ENCODE measurements at places on chromosomes 12 and 14. TPM values are rescaled to one million over a fixed set of nuclear protein-coding genes. Genes with fewer than 3 reads are reported as not detected.

The RAB35 gene
- 37.6 TPM for polyA plus RNA-seq

The SPTB gene
- polyA plus RNA-seq, result 9.6 TPM

The RTL1 gene
- polyA plus RNA-seq, result 0.06 TPM

The AQP6 gene
- 0.94 TPM for polyA plus RNA-seq

The USP44 gene
- 3.4 TPM for polyA plus RNA-seq

The TESPA1 gene
- 0.49 TPM for polyA plus RNA-seq

- no peak for DNase-seq
These were observed 8.1 kb downstream of the CARMIL3 start for GRCh38 chr14:24059841-24060388.

GRCh38 chr12:28874758-28875157, 274.3 kb upstream of the FAR2 start:
- DNase-seq, result no peak

DNA sequence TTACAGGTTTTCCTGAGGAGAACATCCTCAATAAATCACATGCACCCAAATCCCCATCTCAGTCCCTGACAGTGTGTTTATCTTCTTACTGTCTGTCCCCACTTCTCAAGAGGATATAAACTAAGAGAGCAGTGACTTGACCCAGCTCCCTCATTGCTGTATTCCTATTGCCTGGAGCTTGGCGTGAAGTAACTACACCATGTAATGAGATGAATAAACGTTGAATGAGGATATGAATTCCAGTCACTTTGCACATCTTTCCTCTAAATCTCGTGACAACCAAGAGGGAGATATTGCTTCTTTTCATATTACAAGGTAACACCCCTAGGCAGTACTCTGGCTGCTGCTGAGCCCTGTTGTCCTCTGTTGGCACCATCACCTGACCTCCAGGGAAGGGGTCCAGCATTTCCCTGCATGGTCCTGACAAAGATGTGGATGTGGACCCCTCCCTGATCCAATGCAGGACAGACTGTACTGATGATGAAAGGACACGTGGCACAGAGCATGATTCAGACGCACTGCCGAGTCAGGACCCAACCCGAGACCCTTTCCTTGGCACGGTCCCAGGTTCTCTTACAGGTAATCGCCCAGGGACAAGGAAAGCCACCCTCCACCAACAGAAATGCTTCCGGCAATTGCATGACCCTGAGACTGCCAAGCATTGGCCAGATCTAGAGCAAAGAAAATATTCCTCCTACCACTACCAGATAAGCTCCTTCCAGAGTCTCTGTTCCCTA, 47.7 kb upstream of the CPM start:
- DNase-seq, result no peak

DNA sequence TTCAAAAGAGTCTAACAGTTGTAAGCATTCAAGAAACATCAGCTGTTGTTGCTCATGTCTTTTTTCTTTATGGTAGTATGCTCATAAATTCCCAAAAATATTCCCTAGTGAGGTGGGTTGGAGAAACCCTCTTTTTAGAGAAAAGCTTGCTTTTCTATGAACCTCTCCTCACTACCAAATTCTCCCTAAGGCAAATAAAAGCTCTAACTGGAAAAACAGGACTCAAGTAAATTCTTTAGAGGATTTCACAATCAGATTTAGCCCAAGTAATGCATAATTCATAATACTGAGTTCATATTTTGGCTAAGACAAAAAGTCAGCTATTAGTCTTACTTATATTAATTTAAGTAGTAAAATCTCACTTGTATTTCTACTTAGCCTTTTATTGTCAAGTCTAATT, 59.1 kb downstream of the DIO2 start:
- DNase-seq, result no peak

DNA sequence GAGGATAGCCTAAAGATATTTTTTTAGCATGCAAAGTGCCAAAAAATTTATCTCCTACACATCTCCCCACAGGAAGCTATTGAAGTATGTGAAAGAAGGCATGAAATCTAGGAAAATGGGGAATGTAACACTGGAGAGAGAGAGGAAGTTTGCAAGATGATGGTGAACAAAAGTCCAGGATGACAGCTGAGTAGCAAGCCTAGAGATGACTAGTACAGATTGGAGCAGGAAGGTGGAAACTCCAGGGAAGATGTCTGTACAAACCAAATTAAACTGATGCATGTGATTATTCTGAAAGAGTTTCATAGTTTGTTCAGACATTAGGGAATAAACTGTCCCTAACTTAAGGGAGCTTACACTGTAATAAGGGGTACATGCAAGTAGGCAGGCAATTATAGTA, 99.3 kb downstream of the RAD51B start:
- no peak for DNase-seq

Data from left renal pelvis (tissue), 4 donors.